ENCODE measurements at places on chromosomes 12 and 14. TPM values are rescaled to one million over a fixed set of nuclear protein-coding genes. Genes with fewer than 3 reads are reported as not detected.

CLEC4E gene
- total RNA-seq, result not detected

ZBTB42 gene
- total RNA-seq, result 6.2 TPM

- no peak for DNase-seq
Measured at GRCh38 chr14:47259796-47260195, 415.6 kb downstream of the MDGA2 start.

DNA sequence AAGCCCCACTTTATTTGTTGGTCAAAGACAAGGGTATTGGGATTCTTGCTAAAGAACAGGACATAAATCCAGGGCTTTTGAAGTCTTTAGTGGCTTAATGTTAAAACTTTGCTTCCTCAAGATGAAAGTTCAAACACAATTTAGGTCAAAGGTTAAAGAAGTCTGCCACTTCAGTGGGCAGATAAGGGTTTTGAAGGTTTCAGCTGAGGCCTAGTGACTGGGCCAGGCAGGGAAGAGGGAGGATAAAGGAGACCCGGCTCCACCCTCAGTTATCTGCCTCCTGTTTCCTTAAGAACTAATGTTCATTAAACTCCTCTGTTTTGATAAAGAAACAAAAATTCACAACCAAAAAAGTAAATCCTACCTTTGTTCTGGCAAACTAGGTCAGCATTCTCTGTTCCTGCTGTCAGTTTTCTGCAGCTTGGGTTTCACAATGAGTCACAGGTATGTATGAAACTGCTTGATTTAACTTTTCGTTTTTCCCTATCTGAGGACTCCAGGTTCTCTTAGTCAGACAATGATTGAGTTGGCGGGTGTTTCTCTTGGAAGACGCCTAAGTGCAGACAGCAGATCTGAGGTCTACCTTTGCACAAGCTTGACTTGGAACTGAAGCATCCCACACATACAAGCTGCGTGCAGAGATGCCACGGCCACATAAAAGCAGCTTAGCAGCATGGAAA is 208.3 kb downstream of the EXOC5 start:
- peak; percentile 5 for DNase-seq

GRCh38 chr12:130335517-130336392 is 1.9 kb upstream of the PIWIL1 start:
- DNase-seq, result peak; percentile 64

All from GM23248 (cell line).